ENCODE measurements at places on chromosomes 4 and X.

DNA sequence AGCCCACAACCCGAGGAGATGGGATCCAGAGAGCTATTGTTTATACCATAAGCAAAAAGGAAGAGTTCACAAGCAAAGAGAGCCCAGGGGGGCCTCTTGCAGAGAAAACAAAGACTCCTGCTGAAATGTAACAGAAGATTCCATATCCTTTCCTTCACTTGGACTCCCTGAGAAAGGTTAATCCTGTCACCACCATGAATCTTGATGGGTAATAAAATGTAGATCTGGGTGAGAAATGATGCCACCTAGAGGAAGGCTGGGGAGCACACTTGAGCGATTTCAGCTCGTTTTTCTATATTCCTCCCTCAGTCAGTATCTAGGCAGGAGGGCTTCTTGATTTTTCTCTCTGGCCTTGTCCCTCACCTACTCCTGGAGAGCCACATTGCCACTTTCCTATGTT is 10.2 kb upstream of the KCNE5 start:
- peak; percentile 15 for DNase-seq

GRCh38 chrX:129724754-129725153 is 14.0 kb upstream of the XPNPEP2 start:
- no peak for DNase-seq

DNA sequence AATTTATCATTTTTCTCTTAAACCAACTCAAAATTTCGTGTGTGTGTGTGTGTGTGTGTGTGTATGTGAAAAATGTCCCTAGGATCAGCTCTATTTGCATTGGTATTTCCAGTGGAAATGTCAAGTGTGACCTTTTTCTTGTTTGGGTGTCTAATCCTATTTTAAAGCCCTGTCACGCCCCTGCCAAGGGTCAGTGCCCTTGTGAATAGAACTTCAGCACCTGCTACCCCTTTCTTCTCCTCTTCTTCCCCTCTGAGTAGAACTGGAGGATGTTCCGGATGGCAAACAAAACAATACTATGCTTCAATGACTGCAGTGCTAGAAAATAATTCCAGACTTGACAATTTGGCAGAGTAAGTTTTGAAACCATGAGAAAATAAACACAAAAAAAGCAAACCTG is 67.3 kb downstream of the SPRY1 start:
- no peak for DNase-seq

GRCh38 chrX:74421740-74422352 is 553 bp downstream of the SLC16A2 start:
- peak; percentile 26 for DNase-seq

- DNase-seq, result no peak
Measured at GRCh38 chr4:127737295-127737694, 7.1 kb downstream of the SLC25A31 start.

- DNase-seq, result no peak
Measured at GRCh38 chr4:56271131-56271530, 116.2 kb downstream of the AASDH start.

- DNase-seq, result no peak
Measured at GRCh38 chr4:148216321-148216720, 225.9 kb downstream of the NR3C2 start.

- DNase-seq, result no peak
Measured at GRCh38 chr4:18398661-18399060, 377.1 kb upstream of the LCORL start.

- DNase-seq, result no peak
Measured at GRCh38 chrX:94850811-94851210, 1176.8 kb downstream of the FAM133A start.

GRCh38 chr4:125484912-125485311 is 170.2 kb downstream of the FAT4 start:
- no peak for DNase-seq

GRCh38 chrX:123121241-123121640 is 62.8 kb upstream of the GRIA3 start:
- no peak for DNase-seq

- DNase-seq, result no peak
Measured at GRCh38 chr4:141571362-141571761, 65.0 kb upstream of the IL15 start.

DNA sequence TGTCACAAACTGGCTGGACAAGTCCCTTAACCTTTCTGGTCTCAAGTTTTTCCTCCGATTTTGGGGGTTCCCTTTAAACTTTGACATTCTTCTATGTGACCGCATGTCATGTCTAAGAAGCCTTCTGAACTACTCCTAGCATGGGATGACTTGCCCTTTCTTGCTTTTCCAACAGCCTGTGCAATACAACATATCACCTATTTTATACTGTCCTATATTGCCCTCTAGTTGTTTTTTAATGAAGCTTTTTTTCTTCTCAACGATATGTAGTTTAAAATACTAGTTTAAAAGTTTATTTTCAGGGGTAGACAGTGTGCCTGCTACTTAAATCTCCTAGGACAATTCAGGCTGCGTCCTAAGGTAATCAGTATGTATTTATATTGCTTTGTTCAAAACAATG is 1.0 kb upstream of the IGBP1 start:
- DNase-seq, result no peak

DNA sequence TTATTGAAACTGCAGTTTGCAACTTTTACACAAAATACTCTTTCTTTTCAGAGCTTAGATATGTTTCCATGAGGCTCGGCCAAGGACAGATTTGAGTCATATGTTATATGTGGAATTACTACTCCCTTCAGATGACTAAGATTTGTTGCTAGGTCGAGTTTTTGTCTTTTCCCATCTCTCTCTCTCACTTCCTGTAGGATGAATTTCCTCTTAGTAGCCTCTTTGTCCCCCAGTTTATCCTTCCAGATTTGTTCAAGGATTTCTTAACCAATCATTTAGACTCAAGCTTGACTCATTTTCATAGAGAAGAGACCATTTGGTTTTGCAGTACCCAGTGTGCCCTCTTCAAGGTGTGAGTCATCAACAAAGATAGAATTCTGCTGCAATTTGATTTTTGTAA is 209.2 kb downstream of the GLUD2 start:
- no peak for DNase-seq

DNA sequence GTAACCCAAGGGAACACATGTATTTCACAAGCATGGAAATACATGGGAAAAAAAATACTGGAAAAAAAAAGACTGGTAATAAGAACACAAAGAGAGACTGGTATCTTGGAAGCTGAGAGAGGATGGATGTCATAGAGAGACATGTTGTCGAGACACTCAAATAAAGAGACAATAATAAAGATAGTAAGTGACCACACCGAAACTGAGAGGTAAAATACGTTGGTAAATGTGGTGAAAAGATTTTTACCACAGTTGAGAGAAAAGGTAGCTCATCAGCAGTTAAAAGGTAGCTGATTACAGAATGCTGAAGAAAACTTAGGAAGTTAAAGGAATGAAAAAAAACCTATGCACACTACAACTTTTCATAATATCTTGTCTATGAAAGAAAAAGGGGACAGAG is 81.1 kb downstream of the ARAP2 start:
- peak; percentile 4 for DNase-seq

- no peak for DNase-seq
Measured at GRCh38 chrX:57289089-57289488, 2.6 kb downstream of the FAAH2 start.

DNA sequence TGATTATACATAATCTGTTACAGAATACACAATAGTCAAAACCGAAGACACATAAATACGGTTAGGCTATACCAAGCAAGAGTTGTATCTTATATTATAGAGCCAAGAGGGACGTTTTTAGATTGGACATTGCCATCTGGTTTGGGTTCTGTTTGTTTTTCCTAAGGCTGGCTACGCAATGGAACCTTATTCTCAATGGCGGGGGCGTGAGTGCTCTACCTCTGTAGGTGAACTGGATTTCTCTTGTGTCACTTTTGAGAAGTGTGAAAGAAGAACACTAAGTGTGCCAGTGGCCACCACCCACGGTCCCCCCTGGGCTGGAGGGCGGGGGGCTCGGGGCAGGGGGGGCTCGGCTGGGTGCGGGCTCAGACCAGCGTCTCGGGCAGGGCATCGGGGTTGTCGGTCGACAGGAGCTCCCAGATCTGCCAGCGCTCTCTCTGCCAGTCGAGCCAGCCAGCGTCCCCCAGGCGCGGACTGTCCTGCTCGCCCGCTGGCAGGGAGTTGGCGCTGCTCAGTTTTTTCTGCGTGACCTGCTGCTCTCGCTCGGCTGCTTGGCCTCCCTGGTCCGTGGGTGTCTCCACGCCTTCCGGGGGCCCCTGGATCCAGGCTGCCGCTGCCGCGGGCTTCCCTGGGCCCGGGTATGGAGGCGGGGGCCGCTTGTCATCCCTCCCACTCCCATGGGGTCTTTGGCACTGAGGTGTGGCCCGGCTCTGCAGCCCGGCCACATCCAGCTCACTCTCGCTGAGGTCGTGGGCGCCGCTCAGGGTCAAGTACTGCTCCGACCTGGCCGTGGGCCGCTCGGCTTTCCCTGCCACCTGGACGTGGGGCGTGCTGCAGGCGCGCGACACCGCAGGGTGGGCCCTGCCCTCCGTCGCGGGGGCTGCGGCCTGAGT is 27.6 kb downstream of the HCCS start:
- DNase-seq, result no peak

DNA sequence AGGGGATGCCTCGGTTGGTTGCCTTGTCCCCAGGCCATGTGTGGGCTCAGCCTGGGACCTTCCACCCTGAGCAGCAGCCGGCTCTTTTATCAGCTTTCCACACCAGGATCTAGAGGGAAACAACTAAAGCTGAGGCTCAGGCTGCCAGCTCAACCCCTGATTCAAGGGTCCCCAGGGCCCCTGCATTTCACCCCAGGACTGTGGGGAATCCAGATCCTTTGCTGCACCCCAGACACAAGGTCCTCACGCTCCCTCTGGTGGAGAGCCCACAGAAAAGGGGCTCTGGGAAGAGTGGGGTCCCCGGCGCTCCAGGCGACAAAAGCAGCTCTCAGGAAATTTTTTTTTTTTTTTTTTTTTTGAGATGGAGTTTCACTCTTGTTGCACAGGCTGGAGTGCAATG is 64.3 kb downstream of the ZFYVE28 start:
- DNase-seq, result no peak
